Activated T-cell treated with anti-CD3 and anti-CD28 coated beads for 4 hours (primary cell): ENCODE measurements at places on chromosomes 5 and 9.

GRCh38 chr5:33033516-33033915, 322.4 kb downstream of the NPR3 start:
- no peak for DNase-seq

- DNase-seq = no peak
Measured at GRCh38 chr5:23631302-23632045, 124.1 kb downstream of the PRDM9 start.

GRCh38 chr9:96483197-96483596, 33.2 kb downstream of the HABP4 start:
- no peak for DNase-seq

GRCh38 chr5:155017610-155018009, 4.1 kb downstream of the KIF4B start:
- no peak for DNase-seq

DNA sequence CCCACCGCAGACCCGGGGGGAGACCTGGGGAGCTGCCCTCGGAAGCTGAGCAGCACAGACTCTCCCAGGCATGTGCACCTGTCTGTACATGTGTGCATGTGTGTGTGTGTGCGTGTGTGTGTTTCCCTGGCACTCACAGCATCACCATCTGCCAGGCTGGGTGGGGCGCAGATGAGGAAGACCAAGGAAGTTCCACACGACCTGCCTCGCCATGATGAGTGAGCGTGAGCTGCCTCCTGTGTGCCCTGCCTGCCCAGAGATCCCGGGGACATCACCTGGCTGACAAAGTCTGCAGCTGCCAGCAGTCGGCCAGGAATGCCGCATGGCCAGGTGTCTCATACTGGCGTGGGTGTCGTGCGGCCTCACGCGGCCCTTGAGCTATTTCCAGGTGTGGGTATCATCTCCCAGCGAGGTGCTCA, 4.0 kb upstream of the GPSM1 start:
- DNase-seq = no peak

DNA sequence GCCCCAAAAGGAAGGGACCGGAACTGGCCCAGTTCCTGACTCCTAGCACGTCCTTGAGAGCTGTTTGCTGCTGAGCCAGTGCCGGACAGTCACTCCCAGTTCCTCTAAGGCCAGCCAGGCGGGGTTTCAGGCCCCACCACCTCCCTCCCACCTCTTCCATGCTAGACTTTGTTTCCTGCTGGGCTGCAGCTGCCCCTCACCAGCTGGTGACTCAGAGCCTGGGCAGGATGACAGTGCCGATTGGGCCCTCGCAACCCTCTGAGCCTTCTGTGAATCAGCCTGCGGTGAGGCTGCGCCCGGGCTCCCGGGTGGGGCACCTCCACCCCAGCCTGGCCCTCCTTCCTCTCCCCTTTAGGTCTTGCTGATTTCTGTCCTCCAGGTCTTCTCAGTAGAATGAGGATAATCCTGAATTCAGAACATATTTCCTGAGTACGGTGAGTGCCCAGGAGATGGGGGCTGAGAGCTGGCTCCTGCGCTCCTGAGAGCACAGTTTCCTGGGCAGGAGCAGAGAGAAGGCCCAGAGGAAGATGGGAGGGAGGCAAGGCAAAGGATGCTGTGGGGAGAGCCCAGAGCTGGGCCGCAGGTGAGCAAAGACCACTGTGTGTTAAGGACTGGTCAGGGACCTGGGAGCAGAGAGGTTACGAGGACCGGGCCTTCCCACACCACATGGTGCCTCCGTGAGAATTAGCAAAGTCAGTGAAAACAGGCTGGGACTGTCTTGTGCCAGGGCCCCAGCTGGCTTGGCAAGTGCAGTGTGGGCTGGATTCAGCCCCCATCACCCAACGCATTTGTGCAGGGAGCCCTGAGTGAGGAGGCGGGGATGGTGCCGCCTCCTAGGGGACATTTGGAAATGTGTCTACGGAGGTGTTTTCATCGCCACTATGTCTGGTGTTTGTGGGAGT, 32.9 kb upstream of the STXBP1 start:
- peak; percentile 56 for DNase-seq

- no peak for DNase-seq
Measured at GRCh38 chr5:107935645-107936044, 264.9 kb upstream of the EFNA5 start.

DNA sequence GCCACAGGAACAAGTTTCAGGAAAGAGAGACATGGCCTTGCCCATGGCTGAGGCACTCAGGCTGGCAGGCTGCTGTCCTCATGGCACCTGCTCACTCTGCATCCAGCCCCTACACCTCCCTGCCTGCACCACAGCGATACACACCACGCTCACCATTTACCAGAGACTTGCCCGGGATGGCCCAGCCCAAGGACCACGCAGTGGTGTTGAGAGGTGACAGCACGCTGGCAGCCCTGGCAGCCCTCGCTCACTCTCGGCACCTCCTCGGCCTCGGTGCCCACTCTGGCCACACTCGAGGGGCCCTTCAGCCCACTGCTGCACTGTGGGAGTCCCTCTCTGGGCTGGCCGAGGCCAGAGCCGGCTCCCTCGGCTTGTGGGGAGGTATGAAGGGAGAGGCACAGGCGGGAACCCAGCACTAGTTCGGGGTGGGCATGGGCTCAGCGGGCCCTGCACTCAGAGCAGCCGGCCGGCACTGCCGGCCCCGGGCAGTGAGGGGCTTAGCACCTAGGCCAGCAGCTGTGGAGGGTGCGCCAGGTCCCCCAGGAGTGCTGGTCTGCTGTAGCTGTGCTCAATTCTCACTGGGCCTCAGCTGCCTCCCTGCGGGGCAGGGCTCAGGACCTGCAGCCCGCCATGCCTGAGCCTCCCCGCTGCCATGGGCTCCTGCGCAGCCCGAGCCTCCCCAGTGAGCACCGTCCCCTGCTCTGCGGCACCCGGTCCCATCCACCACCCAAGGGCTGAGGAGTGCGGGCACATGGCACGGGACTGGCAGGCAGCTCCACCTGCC, 20.3 kb downstream of the ZDHHC11B start:
- DNase-seq = no peak

DNA sequence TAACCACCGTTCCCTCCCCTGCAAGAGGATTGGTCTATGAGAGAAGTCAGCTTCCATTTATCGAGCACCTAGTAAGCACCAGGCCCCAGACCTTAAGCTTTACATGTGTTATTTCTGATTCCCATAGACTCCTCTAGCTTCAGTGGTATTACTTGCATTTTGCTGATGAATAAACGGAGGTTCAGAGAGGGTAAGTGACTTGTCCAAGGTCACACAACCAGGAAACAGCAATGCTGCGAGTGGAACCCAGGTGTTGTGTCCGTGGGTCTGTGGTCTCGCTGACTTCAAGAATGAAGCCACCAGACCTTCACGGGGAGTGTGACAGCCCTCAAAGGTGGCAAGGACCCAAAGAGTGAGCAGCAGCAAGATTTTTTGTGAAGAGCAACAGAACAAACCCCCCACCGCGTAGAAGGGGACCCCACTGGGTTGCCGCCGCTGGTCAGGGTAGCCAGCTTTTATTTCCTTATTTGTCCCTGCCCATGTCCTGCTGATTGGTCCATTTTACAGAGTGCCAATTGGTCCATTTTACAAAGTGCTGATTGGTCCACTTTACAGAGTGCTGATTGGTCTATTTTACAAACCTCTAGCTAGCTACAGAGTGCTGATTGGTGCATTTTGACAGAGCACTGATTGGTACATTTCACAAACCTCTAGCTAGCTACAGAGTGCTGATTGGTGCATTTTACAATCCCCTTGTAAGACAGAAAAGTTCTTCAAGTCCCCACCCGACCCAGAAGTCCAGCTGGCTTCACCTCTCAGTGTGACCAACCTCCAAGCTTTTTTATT, 29.1 kb upstream of the KCNIP1 start:
- no peak for DNase-seq

GRCh38 chr9:4923580-4924544, 61.2 kb upstream of the JAK2 start:
- no peak for DNase-seq

GRCh38 chr5:55836191-55836590, 15.0 kb upstream of the IL31RA start:
- DNase-seq = no peak

DNA sequence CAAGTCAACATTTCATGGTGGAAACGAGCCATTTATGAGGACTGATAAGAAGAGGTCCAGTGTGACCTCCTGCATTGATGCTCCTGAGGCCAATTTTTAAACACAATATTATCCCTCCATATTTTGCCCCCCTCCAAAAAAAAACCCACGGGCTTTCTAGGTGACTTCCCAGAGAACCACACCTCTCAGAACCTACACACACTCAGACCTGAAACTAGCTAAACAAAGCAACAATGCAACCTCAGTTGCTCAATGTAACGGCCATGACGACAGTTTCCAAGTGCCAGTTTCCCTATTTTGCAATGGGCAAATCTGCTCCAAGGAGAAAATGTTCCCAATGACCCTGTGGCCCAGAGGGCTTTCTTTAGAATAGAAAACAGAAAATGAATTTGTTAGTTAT, 3.5 kb downstream of the NRG2 start:
- no peak for DNase-seq

GRCh38 chr9:77753180-77753579, 105.1 kb upstream of the GNA14 start:
- no peak for DNase-seq

DNA sequence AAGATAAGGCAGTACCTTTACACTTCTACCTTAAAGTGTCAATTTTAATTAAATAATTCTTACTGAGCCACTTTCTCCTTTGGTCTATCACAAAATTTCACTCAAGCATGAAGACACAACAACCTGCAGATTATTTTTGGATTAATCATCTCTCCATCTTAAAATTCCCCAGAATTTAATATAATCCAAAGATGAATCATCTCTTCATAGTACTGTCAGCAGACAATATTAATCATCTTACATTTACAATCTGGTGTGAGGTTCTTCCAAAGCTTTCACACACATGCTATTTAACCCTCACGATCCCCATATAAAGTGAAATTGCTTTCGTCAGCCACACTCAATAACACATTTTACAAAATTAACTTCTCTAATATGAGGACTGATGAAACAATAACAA, 43.0 kb downstream of the LHFPL2 start:
- DNase-seq = no peak

DNA sequence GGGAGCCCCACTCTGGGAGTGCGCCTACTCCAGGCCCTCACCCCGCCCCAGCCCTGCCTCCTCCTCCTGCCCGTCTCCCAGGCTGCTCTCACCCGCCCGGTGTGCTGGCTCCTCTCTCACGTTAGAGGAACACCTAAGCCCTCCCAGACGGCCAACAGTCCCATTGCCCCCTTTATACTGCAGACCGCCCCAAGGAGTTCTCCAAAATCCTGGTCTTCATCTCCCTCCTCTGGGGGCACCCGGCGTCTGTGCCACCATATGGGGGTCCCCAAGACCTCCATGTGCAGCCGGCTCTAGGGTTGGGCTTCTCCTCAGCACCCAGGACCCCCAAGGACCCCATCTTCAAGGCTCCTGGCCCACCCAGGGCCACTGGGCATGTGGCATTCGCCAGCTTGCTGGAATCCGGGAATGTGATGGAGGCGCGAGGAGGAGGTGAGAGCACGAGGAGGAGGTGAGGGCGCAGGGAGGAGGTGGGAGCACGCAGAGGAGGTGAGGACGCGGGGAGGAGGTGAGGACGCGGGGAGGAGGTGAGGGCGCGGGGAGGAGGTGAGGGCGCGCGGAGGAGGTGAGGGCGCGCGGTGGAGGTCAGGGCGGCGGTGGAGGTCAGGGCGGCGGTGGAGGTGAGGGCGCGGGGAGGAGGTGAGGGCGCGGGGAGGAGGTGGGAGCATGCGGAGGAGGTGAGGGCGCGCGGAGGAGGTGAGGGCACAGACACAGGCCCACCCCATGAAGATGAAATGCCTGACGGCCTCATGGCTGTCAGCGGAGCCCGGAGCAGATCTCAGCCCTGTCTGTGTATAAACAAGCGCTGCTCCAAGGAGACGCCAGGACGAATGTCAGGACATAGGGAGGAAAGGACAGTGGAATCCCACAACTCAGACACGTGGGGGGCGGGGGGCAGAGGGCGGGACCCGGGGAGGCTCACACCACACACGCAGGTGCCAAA, 41.2 kb downstream of the EXD3 start:
- DNase-seq = no peak

DNA sequence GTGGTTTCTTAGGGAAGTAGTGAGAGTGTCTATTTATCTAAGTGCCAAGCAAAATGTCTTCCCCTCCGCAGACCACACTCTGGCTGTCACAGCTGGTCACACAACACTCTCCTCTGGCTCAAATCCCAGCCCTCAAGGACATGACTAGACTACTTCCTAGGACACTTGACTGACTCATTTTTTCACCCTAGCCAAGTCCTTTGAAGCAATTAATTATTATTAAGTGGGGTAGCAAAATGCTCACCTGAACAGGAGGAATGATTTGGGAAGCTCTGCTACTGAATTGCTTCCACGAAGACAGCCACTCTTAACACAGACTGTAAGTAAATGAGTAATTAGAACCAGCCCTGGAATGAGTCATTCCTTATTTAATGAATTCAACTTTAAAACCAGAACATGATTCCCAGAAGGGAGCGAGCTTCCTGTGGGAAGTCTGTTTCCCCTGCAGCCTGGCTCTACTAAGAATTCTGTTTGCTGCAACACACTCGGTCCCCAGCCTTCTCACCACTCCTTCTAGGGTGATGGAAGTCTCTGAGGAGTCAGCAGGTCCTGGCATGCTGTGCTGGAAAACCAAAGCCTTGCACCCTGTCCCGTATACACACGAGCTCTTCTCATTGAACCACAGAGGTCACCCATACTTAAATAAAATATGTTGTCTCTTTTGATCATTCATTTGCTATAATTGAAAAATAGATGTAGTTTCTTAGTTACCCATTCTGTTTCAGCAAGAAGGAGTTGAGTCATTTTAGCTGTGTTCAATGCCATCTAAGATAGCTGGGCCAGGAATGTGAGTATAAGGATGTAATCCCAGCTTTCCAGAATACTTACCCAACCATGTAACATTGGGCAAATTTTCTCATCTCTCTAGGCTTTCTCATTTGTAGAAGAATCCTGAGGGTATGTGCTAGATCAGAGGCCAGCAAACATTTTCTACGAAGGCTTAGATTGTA, 218.6 kb upstream of the RASEF start:
- DNase-seq = no peak

- no peak for DNase-seq
Measured at GRCh38 chr5:89994266-89994665, 415.3 kb downstream of the CETN3 start.

DNA sequence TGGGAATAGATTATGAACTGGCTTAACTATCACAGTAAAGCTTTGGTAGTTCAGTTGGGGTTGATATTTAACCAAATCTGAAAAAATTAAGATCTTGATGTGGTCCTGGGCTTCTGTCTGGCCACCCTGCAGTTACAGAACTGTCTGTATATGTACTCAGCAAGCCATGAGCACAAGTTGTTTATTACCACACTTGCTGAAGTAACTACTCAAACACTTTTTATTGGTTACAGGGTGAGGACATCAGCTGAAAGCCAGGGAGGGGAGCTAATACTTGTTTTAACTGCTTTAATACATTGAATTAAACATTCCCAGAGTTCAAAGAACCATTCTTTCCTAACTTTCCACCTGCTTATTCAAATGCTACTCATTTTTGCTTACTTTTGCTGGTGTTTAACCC, 29.4 kb upstream of the KCNN2 start:
- DNase-seq = no peak

DNA sequence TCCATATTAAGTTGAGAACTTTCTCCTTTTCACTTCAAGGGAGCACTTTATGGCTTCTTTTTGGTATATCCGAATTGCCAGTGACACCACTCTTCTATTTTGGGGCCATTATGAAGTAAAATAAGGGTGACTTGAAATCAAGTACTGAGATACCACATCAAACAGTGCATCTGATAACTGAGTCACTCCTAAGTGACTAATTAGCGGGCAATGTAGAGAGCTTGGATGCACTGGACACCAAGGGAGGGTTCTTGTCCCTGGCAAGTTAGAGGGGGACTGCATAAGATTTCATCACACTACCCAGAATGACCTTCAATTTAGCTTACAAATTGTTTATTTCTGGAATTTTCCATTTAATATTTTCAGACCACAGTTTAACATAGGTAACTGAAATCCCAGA, 813.9 kb upstream of the CDH10 start:
- DNase-seq = no peak
